ENCODE measurements at places on chromosomes 4 and X.

DNA sequence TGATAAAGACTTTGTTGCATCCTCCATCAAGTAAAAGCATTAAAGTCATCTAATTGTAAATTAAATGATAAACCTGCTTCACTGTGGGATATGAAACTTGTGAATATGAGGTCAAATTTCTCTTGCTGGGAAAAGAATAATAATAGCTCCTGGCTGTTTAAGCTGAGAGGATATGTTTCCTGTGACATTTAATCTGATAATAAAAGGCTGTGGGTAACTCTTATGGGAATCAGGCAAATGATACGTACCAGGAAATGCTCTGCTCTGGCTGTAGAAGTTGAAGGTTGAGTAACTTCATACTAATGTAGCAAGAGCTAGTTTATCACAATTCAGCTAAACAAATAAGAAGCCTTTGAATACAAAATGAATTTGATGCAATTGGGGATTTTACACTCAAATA is 574.6 kb downstream of the RAPGEF2 start:
- DNase-seq: no peak

- DNase-seq: no peak
Measured at GRCh38 chr4:118821590-118822293, 14.2 kb downstream of the SEC24D start.

DNA sequence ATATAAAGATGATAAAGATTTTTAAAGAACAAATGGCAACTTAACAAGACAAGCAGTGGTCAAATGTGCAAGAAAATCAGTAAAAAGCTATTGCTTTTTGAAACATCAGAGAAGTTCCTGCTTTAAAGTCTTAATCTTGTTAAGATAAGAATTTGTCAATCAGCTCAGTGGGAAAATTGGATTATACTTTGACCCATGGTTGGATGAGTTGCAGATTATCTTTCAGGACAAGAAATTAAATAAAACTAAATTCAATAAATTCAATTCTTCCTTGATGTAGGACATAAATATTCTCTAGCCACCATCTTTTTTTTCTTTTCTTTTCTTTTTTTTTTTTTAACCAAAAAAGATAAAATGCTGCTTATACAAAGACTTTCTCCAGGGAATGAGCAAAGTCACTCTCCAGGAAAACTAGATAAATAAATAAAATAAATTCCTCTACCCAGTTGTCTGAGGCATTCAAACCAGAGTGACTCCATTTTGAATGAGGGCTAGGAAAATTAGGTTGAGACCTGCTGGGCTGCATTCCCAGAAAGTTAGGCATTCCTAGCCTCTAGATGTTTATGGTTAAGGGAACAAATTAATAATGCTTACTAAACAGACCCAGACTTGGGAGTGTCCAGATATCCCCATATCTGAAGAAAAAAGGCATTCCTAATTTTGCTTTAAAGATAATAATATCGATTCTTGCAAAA is 211.2 kb downstream of the SNCA start:
- DNase-seq: no peak

DNA sequence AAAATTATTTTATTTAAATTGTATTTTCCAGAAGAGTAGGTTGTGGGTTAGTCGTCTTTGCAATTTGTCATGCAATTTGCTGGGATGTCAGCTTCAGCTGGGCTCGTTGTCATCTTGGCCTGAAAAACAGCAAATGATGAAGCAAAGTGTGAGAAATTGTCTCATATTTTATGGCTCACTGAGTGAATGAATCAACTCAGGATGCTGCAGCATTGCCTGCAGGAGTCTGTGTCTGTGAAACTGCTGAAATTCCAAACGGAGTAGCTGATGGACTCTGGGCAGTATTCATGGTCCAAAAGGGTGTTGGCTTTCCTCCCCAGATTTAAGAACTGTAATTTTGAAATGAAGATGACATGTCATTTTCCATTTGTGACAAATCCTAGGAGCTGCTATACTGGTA is 37.2 kb downstream of the CXCL8 start:
- DNase-seq: peak; percentile 5

GRCh38 chrX:40646489-40647306 is 663 bp downstream of the CXorf38 start:
- no peak for DNase-seq

DNA sequence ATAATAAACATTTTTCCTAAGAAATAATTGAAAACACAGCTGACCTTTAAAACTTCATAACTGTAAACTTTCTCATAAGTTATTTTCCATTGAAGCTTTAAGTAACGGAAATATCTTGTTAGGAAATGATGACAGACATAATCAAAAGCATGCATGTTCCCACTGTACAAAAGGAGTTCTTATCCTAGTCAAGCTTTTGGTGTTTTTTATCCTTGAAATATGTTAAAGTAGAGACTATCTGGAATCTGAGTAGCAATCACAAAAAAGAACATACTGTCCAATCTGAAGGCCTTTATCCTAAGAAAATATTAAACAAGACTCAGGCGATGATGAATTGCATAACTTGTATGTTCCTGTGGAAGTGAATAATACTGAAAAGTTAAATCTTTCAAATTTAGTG is 14.4 kb downstream of the GEMIN8 start:
- DNase-seq: no peak

GRCh38 chr4:163251204-163251603 is 81.2 kb downstream of the NPY1R start:
- no peak for DNase-seq

- DNase-seq: no peak
Measured at GRCh38 chrX:130694983-130695382, 208.0 kb downstream of the ENOX2 start.

DNA sequence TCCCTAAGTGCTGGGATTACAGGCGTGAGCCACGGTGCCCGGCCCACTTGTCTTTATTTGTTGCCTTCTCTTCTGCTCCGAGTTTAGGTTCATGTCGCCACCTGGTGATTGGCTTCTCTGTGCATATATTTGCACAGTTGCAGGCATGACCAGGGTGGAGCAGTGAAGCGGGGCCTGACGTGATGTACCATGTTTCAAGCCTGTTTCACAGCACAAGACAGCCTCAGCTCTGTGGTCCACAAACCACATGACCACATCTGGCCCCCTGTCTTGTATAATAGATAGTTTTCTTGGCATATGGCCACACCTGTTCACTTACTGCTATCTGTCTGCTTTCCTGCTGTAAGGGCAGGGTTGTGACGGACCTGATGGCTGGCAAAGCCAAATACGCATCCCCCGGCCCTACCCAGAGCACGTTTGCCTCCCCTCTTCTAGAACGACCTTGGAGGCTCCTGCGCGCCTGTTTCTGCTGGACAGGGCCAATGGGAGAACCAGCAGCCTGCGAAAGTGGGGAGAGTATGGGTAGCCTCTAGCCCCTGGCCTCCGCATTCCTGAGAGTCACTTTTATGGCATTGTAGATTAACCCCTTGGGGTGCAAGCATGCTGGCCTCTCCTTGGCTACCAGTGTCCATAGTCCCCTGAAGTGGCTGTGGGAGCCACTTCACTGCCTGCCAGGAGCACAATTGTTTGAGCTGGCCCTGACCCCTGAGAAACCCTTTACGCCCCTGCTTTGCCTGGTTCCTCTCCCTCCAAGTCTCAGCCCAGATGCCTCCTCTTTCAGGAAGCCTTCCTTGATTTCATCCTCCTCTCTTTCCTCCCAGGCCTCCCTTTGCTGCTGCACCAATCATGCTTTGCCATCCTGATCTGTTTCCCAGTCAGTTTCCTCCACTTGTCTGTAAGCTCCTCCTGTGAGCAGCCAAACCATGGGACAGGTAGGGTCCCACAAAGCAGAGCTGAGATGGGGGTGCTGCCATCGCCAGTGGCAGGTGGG is 6.0 kb upstream of the SH3TC1 start:
- no peak for DNase-seq

Data from fibroblast of skin of left biceps (primary cell).